Vagina (tissue), 2 donors: ENCODE measurements at places on chromosomes 1 and 21.

DNA sequence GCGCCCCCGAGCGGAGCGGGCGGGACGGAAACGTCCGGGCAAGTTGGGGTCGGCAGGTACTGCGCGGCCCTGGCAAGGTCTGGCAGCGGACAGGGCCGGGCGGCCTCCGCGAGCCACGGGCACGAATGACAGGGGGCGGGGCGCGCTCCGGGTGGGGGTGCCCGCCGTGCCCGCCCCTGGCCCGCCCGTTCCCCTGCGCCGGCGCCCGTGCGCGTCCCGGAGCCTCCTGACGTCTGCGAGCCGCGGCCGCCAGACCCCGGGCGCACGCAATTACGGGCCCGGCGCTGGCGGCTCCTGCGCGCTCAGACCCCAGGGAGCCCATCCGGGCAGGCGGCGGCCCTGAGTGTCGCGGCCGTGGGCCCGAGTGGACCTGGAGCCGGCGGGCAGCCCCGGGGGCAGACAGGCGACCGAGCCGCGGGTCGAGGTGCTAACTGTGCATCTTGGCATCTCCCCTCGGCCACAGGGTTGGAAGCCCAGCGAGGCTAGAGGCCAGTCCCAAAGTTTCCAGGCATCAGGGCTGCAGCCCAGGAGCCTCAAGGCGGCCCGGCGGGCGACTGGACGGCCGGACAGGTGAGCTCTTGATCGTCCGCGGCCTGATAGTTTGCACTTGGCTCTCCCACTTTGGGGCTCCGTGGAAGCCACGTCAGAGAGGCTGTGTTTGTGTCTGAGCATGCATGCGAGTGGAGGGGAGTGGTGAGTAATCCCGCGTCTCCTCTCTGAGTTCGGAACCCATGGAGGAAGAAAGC is 918 bp downstream of the MIB2 start:
- DNase-seq, result no peak

DNA sequence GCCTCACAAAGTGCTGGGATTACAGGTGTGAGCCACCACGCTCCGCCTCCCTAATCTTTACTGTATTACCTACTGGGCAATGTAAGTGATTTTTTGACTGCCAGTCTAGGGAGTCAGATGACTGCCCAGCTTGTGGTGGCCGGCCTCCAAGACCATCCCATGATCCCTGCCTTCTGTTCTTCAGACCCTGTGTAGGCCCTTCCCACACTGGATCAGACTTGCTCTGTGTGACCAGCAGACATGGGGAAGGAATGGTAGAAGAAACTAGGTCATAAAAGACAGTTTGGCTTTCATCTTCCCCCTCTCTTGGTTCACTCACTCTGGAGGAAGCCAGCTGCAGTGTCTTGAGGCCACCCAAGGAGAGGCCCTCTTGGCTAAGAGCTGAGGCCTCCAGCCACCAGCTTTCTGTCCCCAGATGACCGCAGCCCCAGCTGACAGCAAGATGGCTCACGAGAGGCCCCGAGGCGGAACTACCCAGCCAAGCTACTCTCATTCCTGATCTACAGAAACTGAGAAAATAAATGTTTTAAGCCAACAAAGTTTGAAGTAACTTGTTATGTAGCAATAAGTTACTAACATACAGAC is 14.5 kb upstream of the CBR3 start:
- no peak for DNase-seq

- no peak for DNase-seq
Measured at GRCh38 chr1:58629031-58629462, 52.0 kb upstream of the TACSTD2 start.

DNA sequence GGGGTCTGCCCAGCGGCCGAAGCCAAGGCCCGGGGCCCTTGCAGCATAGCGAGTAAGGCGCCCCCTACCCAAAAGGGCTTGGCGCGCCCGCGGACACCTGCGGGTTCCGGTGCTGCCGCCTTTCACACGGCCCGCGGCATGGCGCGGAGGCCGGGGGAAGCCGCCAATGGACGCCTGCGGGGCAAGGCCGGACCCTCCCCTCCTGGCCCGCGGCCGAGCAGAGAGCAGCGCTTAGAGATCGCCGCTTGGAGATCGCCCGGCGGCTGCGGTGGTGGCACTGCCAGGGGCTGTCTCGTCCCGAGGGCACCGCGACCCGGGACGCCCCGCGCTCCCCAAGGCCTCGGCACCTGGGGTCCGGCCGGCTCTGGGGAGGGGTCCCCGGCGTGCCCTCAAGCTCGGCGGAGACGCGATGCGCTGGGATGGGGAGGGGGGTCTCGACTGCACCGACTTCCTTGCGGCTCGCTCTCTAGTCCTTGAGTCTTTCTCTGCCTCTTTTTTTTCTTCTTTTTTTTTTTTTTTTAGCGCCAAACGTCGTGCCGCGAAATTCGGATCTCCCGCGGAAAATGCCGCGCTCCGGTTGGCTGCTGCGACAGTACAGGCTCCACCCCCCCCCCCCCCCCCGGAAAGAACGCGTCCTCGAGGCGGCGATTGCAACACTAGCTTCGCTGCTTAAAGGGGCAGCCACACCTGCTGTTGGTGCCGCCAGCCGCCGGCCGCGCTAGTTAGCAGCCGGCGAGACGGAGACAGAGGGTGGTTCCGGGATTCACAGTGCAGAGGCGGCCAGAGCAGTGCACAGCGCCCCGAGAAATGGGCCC is at the start of gene E2F2:
Gene E2F2, minus strand, starts transcription at position 487 of the 815 bp plus-strand sequence. Its CDS starts 440 bp downstream, at position 47.
- no peak for DNase-seq

GRCh38 chr1:76379506-76379905 is 305.0 kb downstream of the ST6GALNAC3 start:
- DNase-seq, result no peak
